Activated naive CD8-positive, alpha-beta T cell treated with anti-CD3 and anti-CD28 coated beads, Interleukin-2, amount 50 U/mL, for 24 hours (primary cell): ENCODE measurements at places on chromosomes 1 and 21.

GRCh38 chr1:14926229-14926628 is 227.3 kb upstream of the TMEM51 start:
- DNase-seq: no peak

GRCh38 chr1:6935361-6935883 is 150.2 kb downstream of the CAMTA1 start:
- no peak for DNase-seq

DNA sequence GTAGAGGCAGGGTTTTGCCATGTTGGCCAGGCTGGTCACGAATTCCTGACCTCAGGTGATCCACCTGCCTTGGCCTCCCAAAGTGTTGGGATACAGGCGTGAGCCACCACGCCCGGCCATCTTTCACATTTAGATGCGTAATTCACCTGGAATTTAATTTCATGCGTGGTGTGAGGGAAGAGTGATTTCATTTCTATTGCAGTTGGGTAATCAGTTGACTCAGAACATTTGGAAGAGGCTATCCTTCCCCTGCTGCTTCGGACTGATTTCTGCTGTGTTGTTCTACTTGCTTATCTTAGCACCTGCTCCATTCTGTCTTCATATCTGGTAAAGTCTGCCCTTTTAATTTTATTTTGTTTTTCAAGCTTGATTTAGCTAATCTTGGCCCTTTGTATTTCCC is 19.1 kb downstream of the DIP2A start:
- no peak for DNase-seq

DNA sequence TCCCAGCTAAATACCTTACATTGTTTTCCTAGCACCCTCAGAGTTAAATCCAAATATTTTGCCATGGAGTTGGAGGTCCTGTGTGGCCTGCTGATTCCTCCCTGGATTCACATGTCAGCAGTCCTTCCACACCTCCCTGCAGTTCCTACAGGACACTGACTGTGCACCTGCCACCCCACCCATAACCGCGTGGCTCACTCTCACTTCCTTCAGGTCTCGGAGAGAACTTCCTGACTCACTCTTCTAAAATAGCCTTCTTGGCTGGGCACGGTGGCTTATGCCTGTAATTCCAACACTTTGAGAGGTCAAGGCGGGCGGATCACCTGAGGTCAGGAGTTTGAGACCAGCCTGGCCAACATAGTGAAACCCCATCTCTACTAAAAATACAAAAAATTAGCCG is 8.4 kb upstream of the CAMTA1 start:
- no peak for DNase-seq

DNA sequence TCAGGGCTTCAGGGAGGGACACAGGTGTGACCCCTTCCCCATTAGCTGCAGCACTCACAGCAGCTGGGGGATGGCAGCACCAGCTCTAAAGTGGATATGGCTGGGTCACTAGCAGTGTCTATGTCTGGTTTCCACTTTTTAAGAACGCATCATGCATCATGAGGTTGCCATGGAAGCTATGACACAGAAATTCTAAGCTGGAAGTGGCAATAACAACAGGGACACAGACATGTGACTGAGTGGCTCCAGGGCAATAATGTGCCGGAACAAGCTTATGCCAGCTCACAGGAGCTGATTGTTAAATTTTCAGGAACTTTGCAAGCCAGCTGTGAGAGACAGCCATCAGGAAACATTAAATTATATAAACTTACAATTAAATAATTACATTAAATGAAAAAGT is 51.2 kb upstream of the NFASC start:
- DNase-seq: no peak

DNA sequence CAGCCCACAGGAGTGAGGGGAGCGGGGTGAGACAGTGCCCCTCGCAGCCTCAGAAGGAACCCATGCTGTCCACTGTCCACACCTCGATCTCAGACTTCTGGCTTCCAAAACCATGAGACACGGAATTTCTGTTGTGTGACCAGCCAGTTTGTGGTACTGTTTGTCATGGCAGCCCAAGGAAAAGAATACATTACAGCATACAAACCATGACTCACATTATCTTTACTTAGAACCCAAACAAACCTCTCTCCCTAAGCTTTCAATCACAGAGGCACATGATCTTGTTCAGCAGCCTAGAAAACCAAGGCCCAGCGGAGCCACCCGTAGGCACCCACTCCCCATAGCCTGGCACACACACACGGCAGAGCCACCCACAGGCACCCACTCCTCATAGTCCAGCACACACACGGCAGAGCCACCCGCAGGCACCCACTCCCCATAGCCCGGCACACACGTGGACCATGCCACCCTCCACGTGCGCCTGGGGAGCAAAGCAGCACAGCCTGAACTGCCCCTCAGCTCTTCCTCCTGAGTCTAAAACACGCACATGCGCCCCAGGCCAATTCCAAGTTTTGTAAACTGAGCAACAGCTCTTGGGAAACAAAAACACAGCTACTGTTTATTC is 458 bp upstream of the KRTAP10-4 start:
- no peak for DNase-seq

GRCh38 chr1:19780267-19780877 is 19.3 kb downstream of the TMCO4 start:
- no peak for DNase-seq

DNA sequence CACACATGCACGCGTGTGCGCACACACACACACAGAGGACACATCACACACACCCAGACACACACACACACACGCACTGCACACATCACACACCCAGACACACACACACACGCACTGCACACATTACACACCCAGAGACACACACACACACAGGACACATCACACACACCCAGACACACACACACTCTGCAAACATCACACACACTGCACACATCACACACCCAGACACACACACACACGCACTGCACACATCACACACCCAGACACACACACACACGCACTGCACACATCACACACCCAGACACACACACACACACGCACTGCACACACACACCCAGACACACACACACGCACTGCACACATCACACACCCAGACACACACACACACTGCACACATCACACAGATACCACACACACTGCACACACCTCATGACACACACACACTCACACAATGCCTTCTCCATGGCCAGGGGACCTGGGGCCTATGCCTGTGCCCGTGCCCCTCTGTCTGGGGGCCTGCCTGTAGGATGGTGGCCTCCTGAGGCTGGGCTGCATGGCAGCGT is 24.4 kb downstream of the CRYAA start:
- DNase-seq: no peak

GRCh38 chr1:39230261-39231190 is 26.0 kb downstream of the MACF1 start:
- DNase-seq: peak; percentile 20

DNA sequence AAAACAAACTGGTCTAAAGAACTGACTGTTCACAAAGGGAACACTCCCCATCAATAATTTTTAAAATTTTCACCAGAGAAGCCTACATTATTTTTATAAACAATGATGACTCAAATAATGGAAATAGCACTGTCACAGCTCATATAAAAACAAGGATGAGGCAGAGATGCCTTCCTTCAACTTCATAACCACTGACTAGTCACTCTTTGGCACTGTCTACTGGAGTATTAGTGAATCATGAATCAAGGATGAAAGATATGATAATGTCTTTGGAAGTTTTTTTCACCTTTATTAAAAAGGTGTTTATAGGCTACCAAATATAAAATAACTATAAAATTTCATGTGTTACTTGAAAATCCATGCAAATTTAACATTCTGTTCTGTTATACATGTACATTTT is 316.9 kb downstream of the VAV3 start:
- no peak for DNase-seq

- peak; percentile 16 for DNase-seq
These were observed 64.0 kb downstream of the SAMSN1 start for GRCh38 chr21:14482165-14482564.

GRCh38 chr1:15326691-15327588 is 79.9 kb downstream of the FHAD1 start:
- DNase-seq: no peak

DNA sequence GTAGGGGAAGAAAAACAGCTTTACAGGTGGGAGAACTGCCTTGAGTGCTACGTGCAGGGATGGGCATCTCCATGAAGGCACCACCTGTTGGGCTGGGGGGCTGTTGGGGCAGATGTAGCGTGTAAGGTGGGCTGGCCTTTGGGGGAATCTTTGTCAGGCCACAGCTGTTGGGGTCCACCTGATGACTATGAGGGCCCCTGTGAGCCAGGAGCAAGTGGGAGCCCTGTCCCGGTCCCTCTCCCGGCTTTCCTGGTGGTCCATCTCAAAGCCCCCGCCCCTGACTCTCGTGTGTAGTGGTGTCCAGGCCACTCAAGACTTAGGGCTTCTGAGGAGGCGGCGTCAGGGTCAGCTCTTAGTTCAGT is 13.5 kb downstream of the SLC37A1 start:
- no peak for DNase-seq

GRCh38 chr1:52926864-52927211 is 238 bp upstream of the SCP2 start:
- DNase-seq: no peak

GRCh38 chr1:23757812-23758211 is 14.5 kb downstream of the ELOA start:
- DNase-seq: no peak

DNA sequence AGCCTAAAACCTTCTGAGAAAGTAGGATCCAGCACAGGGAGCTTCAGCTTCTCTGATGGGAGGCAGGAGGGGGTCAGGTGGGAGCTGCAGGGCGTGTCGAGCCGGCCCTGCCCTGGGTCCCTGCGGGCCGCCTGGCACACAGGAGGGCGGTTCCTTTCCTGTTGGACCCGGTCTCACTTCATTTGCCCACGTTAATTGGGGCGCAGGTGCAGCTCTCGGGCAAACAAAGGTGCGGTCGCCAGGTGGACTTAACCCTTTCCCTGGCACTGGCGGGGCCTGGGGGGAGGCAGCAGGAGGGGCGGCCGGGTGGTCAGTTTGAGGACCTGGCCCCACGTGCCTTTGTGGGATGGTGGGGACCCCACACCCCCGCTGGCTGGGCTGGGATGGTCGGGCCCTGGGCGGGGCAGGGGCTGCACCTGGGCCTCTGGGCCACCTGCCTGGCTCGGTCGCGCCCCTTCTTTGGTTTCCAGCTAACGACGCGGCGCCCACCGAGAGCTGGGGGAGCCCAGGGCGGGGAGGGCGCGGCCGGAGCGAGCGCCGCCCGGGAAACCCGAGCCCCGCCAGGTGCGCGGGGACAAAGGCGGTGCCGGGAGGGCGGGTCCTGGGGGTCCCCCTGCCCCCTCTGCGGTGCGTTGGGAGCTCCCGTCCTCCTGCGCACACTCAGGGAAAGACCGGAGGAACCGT is 20.8 kb upstream of the C1orf159 start:
- DNase-seq: peak; percentile 39

GRCh38 chr1:68449901-68450300 is at the start of gene RPE65:
Gene RPE65 (minus strand): TSS chr1:68449954. CDS start chr1:68449905, 49 bp downstream.
- no peak for DNase-seq

DNA sequence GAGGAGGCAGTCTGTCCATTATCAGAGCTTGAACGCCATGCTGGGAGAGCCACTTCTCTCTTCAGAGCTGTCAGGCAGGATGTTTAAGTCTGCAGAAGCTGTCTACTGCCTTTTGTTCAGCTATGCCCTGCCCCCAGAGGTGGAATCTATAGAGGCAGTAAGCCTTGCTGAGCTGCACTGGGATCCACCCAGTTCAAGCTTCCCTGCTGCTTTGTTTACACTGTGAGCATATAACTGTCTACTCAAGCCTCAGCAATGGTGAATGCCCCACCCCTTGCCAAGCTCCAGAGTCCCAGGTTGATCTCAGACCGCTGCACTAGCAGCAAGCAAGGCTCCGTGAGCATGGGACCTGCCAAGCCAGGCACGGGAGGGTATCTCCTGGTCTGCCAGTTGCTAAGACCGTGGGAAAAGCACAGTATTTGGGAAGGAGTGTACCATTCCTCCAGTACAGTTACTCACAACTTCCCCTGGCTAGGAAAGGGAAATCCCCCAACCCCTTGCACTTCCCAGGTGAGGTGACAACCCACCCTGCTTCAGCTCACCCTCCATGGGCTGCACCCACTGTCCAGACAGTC is 32.5 kb downstream of the RGS13 start:
- no peak for DNase-seq

DNA sequence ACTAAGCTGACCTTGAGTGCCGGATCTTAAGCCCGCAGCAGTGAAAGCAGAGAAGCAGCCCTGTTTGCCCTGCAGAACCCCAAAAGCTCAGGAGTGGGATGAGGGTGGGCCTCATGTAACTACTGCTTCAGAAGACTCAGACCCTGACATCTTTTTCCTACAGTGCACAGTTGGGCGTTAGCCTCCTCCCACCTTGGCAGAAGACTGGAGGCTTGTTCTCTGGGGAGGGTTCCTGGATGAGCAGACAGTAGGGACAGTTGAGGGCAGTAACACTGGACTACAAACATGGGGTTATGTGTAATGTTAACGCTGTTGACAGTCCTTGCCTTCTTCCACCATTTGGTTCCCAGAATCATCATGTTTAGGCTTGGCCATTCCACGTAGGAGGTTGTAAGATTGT is 9.6 kb downstream of the CTPS1 start:
- DNase-seq: no peak
